Stimulated activated naive CD4-positive, alpha-beta T cell (primary cell): ENCODE measurements at places on chromosomes 3 and 15.

GRCh38 chr15:26372706-26373105 is 400.2 kb downstream of the GABRB3 start:
- no peak for DNase-seq

DNA sequence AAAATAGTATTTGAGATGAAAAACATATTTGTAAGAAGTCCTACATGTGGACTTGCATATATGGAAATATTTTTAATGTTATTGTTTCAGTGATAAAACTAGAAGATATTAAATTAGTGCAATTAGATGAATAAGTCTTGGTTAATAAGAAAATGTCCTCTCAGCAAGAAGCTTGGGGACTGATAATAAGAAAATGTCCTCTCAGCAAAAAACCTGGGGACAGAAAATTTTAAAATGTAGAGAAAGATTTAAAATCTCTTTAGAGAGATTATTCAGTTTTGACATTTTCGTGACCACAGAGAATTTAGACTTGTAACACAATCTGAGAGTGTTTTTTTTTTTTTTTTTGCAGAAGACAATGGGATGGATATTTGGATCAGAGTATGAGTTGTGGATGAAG is 156.0 kb downstream of the ISL2 start:
- no peak for DNase-seq

DNA sequence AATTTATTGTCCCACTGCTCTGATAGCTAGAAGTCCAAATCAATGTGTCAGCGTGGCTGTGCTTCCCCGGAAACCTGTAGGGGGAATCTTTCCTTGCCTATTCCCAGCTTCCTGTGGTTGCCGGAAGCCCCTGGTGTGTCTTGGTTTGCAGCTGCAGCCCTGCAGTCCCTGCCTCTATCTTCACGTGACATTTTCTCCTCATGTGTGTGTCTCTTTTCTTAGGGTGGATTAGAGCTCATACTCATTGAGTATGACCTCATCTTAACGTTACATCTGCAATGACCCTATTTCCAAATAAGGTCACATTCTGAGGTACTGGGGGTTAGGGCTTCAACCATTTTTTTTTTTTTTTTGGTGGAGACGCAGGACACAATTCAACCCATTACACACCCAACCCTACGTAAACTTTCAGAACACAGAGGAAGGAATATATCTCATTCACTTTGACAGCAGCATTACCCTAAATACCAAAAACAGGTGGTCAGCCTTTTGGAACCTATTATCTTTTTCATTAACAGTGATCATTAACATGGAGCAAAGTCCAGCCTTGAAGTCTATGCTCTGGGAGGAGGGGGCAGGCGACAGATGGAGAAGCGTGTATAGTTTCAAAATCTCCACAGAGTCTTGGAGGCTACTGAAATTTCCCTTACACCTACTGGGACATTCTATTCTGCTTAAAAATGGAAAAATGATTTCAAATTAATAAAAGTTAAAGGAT is 88.6 kb downstream of the RYK start:
- DNase-seq, result no peak

- DNase-seq, result no peak
These were observed 10.7 kb upstream of the TASOR start for GRCh38 chr3:56693750-56694149.

- DNase-seq, result no peak
These were observed 62.3 kb upstream of the ARHGEF3 start for GRCh38 chr3:56864090-56864489.

DNA sequence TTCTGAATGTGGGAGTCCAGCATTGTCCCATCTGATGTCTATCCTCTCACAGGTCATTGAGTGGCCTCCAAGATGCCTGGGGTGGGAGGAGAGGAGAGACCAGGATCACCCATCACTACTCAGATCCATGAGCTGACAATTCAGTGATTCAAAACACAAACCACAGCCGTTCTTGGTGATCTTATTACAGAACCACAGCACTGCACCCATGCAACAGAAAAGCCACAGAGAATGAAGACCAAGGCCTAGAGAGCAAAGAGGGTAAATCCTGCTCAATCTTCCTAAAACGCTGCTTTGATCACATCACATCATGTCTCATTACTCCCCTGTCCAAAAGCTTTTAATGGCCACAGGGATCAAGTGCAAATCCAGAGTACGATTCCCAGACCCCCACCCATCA is 23.5 kb downstream of the ANP32A start:
- DNase-seq, result no peak

DNA sequence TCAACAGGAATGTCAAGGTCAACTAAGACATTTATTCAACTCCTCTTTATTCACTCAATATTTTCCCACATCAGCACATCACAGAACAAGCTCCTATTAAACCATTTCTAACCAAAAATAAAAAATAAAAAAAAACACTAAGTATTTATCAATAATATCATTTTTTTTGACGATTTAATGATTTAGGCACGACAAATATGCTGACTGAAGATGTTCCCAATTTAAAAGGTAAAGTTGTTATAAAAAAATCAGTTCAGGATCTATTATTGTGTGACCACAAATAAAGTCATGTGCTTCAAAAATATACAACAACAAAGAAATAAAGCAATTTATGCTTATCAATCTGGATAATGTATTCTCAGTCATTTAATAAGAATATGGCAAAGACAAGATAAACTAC is 16.2 kb downstream of the DPH6 start:
- no peak for DNase-seq

- no peak for DNase-seq
These were observed 243.6 kb upstream of the MDFIC2 start for GRCh38 chr3:70556056-70556455.

GRCh38 chr3:18716821-18717220 is 291.7 kb upstream of the SATB1 start:
- no peak for DNase-seq

DNA sequence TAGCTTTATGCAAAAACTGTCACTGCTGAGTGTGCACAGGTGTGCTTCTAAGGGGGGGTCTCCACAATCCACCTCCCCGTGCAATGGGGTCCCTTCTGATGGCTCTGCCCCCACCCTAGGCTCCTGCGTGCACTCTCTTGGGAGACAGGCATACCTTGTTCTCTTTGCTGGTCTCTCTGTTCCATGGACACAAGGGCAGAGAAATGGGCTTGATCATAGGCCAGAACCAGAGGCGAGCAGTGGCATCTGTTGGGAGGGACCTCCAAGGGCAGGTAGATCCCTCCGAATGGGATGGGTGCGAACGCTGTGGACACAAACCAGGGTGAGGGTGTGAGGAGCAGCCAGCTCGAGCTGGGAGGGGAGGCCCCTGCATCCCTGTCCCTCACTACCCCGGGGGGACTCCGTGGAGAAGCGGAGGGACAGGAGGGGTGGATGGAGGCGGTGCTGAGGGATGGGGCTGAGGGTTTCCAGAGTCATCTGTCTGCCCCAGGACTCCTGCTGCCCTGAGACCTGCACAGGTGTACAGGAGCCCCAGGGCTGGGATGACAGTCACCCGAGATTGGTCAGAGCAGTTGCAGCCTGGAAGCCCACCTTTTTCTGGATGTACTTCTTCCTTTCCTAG is 175.0 kb downstream of the KLF13 start:
- no peak for DNase-seq

DNA sequence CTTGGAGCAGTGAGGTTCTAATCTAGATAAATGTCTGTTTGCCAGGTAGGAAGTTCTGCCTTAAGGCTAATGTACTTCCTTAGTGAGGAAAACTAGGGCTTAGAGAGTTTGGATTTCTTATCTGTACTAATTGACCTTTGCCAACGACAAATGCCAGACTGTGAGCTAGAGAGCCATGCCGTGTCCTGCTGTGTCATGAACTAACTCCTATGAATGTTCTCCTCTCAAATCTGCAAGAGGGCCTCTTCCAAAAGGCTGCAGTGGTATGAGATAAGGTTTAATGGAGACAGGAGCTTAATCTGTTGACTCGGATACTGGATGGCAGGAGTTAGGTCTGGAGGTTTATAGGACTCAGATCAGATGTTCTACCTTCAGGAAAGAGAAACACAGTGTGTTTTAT is 524.9 kb downstream of the NTRK3 start:
- no peak for DNase-seq

- DNase-seq, result no peak
These were observed 63.4 kb downstream of the MAP2K5 start for GRCh38 chr15:67605871-67606270.

- DNase-seq, result no peak
These were observed 13.5 kb downstream of the SLCO3A1 start for GRCh38 chr15:91866971-91867372.

DNA sequence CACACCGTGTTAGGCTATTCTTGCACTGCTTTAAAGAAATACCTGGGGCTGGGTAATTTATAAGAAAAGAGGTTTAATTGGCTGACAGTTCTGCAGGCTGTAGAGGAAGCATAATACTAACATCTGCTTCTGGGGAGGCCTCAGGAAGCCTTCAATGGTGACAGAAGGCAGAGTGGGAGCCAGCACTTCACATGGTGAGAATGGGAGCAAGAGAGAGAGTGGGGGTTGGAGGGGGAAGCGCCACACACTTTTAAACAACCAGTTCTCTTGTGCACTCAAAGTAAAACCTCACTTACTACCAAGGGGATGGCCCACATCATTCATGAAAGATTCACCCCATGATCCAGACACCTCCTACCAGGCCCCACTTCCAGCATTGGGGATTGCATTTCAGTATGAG is 181.1 kb downstream of the APBA2 start:
- no peak for DNase-seq

DNA sequence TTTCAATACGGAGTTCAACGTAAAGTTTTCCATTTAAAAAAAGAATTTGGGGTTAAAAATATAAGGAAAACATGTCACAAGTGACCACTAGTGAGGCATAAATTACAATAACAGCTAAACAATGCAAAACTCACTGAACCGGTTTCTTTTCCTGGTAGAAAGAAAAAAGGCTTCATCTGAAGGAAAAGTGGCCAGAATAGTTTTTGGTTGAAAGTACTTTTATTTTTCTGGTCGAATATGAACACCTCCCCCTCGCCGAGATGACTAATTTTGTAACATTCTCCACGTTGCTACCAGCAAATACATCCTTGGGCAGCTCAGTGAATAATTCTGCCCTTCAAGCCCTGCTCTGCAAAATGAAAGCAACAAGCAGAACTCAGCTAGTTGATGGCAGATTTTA is 3.9 kb upstream of the SRGAP3 start:
- no peak for DNase-seq

DNA sequence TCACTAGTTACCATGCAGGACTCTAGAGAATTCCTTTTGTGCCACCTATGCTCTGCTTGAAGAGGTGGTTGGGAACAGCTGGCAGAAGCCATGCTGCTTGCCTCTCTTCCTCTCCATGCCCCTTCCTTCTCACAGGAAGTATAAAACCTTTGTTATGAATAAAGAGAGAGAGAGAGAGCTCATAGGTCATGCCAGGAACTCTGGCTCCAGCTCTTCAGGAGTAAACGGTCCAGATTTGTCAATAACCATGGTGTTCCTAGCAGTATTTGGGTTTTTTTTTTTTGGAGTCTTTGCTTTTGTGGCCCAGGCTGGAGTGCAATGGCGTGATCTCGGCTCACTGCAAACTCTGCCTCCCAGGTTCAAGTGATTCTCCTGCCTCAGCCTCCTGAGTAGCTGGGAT is 97.7 kb upstream of the SLC4A7 start:
- no peak for DNase-seq

DNA sequence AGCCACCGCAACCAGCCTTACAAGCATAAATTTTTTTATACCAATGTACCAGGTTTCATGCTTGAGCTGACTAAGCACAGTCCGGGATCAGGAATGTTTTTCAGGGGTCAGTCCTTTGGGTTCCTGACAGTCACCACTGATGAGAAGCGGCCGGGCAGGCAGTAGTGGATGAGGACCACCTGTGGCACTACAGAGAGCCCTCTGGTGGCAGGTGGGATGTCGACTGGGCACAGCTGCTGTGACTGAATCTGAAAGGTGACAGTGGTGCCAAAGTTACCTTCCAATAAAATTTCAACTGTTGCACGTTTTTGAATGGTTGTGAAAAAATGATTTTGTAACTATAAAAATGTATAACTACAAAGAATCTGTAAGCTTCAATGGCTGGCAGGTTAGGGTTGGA is 34.0 kb downstream of the TPRA1 start:
- DNase-seq, result no peak

GRCh38 chr15:60548101-60548500 is 69.2 kb upstream of the ICE2 start:
- no peak for DNase-seq

DNA sequence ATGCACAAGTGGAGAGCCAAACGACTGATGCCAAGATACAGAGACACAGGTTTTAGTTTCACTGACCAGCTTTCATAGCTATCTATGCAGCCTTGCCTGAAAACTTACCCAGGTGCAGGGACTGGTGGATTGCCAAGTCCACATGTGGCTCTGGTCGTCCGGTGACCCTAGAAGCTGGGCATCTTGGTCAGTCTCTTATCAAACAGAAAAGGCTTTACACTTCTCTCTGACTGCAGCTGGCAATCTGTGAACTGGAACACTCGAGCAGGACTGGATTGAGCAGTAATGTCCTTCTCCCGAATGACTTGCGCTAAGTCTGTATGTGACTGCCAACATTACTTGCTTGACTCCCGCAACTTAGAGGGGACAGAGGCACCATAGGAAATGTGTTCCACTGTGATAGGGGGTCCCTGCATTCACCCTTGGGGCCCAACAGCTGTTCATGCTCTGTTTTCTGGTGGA is 63.0 kb upstream of the SIAH2 start:
- DNase-seq, result no peak

DNA sequence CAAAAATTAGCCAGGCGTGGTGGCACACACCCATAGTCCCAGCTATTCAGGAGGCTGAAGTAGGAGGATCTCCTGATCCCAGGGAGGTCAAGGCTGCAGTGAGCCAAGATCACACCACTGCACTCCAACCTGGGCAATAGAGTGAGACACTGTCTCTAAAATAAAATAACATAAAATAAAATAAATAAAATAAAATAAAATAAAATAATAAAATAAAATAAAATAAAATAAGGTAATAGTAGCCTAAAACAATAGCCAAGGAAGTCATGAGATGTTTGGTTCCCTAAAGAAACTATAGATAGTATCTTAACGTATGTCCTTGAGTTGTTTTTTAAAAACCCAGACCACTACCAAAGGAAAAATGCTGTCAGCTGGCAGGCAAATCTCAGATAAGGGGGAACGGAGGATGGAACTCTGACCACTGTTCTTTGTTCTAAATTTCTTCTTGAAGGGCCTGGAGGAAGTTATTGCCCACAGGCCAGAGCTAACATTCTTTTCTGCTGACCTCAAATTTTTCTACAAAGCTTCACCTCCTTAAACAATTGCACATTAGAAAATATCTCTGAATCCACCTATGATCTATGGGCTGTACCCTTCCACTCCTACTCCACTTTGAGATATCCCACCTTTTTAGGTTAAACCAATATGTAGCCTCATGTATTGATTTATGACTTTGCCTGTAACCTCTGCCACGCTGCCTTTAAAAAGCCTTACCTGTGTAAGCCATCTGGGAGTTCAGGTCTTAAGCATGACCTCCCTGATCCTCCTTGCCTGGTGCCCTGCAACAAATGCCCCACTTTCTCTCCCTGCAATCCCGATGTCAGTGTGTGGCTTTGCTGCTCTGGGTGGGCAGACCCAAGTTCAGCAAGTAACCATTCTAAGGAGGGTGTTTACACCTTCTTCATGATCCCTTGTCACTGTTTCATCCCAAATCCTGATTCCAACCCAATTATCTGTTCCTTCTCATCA is 126.2 kb upstream of the BHLHE40 start:
- no peak for DNase-seq

- peak; percentile 7 for DNase-seq
These were observed 141.4 kb downstream of the RBPMS2 start for GRCh38 chr15:64634027-64634426.
